ENCODE measurements at places on chromosomes 3 and 15.

DNA sequence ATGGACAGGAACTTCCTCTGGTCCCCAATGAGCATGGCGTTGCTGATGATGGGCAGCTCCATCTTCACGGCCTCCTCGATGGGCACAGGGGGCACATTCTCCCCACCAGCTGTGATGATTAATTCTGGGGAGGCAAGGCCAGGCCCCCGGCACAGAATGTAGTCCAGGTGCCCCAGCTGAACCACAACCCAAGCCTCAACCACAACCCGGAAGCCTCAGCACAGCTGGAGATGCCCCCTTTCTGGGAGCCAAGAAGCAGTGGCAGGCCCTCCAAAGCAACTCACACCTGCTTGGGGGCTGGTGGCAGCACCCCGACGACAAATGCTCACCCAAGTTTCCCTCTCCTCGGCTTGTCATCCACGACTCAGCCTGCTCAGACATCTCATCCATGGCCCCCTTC, 25.2 kb downstream of the IDH3A start:
- no peak for DNase-seq

DNA sequence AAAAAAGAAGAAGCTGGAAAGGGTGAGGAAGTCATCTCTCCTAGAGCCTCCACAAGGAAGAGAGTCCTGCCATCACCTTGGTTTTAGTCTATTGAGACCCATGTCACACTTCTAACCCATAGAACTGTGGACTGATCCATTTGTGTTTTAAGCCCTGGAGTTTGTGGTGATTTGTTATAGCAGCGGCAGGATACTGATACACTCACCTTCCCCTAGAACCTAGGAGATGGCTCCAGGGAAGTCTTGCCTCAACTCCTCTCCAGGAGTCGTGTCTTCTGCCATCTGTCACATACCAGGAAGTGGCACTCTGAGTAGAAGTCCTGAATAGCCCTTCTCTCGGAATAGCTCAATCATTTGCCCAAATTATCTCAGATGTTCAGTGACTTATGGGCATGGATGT, 14.6 kb upstream of the APBA2 start:
- DNase-seq: no peak

DNA sequence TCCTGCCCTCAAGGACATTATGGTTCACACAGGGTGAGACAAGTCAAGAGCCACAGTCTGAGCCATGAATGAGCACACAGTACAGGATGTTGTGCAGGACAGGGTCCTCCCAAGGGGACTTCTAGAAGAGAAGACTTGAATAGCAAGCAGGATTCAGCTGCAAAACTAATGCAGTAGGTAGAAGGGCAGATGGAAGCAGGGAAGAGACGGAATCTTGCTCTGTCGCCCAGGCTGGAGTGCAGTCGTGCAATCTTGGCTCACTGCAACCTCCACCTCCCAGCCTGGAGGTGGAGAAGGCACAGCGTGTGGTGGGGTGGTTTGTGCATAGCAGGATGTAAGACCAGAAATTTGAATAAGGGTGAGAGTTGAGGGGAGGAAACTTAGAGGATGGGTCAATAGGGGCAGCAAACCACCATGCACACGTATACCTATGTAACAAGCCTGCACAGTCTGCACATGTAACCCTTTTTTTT, 8.0 kb downstream of the BCL2L10 start:
- DNase-seq: no peak

DNA sequence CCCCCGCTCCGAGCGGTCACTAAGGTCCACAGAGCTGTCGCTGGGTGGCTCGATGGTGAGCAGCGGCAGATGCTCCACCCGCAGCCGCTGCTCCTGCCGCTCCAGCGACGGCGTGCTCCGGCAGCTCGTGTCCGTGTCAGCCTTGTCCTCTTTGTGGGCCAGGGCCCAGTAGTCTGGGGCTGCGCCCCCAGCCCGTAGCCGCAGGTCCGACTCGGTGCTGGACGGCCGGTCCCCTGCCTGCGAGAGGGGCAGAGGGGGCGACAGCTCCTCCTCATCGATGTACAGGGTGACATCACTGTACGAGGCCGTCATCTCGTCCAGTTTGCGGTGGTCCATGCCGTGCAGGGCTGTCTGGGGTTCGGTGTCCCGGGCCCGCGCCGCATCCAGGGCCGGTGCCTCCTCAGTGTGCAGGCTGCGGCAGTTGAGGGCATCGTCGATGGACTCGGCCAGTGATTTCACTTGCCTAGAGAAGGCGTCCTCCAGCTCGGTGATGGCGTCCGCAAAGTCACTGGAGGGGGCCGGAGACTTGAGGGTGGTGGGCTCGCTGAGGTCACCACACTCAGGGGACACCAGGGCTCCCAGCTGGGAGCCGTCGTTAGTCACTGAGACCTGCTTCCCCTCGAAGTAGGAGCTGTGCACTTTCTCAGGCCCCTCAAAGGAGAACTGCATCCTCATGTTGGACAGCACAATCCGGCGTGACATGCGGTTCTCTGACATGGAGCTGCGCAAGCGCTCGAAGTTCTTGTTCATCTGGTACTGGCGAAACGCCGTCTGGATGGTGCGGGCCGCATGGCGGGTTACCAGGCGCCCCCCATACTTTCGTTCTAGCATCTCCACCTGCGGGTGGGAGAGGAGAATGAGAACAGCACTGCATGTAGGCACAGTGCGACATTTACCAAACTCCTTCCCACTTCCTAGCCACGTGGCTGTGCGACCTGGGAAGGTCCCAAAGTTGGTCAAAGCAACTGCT, 94.8 kb upstream of the RPL32 start:
- DNase-seq: no peak

DNA sequence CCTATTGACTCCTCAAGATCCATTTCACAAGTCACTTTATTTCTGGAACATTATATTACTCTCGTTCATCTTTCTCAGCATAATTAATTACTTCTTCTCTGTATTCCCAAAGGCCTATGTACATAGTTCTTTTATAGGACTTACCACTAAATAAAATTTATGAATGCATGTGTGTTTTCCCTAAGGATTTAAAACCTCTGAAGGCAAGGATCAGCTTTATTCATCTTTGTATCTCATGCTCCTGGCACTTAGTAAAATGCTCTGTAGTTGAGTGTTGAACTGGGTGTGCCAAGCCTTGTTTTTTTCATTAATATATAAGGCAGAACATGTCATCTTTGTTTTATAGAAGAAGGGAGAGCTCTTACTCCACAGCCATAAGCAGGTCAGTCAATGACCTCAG, 194.1 kb upstream of the ZPLD1 start:
- DNase-seq: no peak

GRCh38 chr3:105662306-105662705, 206.5 kb downstream of the CBLB start:
- no peak for DNase-seq

GRCh38 chr15:101543026-101543390, 53.5 kb upstream of the PCSK6 start:
- no peak for DNase-seq

DNA sequence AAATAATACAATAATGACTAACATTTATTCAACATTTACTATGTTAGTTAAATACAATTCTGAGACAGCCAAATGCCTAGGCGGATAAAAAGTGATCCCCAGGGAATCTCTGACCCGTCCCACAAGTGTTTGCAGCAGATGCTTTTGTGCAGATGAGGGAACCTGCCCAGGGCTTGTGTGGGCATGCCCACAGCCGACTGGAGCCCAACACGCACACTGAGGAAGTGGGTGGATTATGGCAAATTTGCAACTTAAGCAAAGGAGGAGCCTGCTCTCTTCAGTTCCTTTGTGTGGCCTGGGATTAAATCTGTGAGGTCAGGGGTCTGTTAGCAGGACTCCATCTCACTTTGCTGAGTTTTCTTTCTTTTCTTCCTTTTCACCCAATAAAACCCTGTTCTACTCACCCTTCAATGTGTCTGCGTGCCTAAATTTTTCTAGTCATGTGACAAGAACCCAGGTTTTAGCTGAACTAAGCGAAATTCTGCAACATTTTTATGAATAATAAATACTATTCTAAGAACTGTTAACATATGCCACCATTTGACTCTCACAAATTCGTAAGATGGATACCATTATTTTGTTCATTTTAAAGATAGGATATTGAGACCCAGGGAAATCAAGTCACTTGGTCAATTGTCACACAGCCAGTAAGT, 13.9 kb upstream of the RTP1 start:
- no peak for DNase-seq

DNA sequence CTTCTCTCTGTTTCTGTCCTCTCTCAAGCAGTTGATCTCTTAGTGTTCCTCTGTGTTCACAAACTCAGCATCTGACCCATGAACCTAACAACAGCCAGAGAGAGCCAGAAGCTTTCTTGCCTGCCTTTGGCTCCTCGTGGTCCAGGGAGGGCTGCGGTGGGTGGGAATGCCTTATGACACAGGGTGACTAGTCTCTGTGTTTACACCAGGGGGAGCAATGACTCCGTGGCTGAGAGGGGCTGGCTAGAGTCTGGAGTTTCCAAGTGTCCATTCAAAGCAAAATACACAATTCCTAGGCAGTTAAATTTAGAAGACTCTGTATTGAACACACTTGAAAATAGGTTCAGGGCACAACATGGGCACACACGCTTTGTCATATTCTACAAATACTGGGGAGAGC, 370.0 kb upstream of the FRG2C start:
- no peak for DNase-seq

DNA sequence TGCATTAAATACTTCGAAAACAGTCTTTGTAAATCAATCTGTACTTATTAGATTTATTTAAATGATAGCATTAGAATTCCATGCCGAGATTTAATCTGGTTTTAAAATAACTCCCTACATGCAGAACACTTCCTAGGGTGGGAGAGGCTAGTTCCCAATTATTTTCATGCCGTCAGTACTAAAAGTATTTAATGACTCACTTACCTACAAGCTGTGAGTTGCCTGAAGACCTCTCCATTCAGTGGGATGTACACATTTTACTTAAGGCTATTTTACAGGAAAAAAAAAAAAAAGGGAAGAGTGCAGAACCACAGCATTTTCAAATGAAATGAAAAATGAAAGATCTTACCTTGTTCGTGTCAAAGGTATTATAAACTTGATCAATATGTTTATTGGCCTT, 469 bp downstream of the GUCA1C start:
- no peak for DNase-seq

DNA sequence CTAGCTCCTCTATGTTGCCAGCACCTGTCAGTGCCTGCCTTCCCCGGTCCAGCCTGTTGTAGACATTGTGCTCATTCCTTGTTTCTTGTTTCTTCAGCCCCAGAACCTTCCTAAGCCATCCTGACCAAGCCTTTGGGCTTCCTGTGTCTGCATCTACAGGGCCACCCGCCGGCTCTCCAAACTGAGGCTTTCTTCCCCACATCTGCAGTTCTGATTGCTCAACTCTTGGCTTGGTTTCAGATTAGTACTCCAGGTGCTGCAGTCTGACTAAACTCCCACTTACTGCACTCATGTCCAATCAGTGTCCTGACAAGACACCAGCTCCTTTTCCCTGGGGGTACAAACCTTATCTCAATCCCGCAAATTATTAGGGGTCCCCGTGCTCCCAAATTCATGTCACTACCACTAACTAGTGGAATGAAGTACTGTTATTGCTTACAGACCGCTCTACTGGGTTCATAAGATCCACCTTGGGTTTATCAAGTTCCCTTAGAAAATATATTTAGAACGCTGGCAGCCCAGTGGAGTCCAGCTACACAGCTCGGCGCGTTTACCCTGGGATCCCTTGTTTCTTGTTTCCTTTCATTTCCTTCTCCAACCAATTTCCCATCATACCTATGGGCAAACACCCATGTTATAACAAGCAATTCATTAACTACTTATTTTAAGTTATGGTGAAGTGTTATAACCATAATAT, 114.2 kb upstream of the TJP1 start:
- DNase-seq: no peak

DNA sequence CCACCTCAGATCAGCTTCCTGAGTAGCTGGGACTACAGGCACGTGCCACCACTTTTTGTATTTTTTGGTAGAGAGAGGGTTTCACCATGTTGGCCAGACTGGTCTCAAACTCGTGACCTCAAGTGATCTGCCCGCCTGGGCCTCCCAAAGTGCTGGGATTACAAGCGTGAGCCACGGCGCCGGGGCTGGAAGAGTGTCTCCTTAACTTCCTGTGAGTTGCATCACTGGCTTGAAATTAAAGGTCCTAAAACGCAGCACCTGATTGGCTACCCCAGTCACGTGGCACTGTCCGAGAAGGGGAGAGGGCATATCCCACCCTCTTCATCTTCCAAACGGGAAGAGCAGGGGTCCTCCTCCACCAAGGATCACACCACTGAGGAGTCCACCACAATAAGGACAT, 5.5 kb upstream of the FAM174B start:
- DNase-seq: no peak

DNA sequence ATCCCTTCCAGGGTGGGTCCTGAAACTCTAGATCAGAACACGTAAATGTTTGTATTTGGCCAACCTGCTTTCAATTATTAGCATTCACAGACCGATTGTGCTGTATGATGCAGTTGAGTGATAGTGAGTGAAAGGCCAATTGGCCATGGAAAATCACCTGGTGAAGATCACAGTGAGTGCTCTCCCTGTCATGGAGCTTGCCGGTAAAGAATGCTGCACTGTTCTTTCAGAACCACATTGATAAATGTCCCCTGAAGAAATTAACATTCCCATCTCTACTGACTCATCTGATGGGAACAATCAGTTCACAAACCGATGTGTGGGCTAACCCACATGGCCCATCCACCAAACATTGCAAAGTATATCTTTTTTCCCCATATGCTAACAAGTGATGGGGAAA, 324.8 kb upstream of the TBL1XR1 start:
- DNase-seq: no peak

All from activated CD4-positive, alpha-beta T cell treated with anti-CD3 and anti-CD28 coated beads, Interleukin-2, amount 50 U/mL, for 1 hour (primary cell).